Fibroblast of skin of scalp (primary cell): ENCODE measurements at places on chromosomes 2 and 18.

DNA sequence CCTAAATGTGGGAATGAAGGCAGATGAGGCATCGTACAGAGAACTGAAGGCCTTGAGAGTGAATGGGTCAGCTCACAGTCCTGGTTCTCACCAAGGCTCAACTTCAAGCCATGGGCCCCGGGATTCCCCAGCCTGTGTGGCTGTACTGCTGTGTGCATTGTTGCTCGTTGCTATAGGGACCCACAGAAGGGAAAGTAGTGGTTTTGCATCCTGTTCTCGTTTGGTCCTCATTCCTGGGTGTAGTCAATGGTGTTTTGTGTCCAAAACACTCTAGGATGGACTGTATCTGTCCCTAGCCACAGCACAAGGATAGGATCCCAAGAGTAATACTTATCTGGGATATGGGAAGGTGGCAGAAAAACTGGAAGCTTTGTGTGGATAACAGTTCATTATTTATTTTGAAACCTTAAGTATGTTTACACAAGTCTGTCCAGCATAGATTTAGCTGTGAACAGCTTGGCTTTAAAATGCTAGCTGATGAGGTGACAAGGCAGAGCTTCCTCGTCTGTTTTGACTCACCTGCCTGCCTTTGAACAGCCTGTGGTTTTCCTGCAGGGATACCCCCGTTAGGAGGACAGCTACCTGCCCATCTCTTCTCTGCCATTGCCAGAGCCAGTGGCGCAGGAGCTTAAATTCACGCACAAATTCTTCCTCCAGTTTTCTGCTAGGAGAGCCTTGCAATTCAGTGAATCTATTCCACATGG is 85.0 kb downstream of the WDSUB1 start:
- peak; percentile 24 for DNase-seq

GRCh38 chr2:101998896-101999789 is 7.4 kb downstream of the IL1R2 start:
- DNase-seq, result no peak

GRCh38 chr18:811182-811891 is 705 bp downstream of the YES1 start:
- DNase-seq, result peak; percentile 17

- peak; percentile 42 for DNase-seq
Observed at GRCh38 chr2:66437109-66437690, 2.3 kb downstream of the MEIS1 start.

DNA sequence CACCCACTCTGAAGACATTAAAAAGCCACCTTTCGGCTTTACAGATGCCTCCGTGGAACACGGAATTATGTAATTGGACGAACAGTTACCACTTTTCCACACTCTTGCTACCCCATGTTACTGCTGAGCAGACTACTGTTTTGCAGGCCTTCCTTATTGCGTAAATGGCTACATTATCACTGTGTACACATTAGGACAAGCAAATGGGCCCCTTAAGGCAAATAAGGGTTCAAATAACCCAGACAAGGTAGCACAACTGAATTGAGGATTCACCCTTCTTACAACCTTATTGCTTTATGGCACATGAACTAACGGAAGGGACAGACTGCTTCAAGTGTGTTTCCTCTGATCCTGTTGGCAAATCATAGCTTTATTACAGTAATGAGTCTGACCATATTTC is 832.2 kb upstream of the FANCL start:
- no peak for DNase-seq

DNA sequence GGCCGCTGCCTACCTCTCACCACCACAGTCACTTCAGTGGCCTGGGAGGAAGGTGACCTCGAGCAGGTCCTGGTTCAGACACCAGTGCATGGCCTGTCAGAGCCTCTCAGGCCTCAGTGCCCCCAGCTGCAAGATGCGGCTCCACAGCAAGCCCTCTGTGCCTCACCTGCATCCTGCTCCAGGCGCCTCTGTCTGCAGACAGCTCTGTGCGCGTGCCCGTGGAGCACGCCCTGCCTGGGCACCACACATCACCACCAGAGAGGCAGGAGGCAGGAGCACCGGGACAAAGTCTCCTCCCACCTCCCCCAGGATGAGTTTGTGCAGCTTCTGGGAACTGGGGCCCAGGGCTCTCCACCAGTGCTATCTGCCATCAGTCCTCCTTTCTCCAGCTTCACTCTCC is 98.7 kb downstream of the TFCP2L1 start:
- DNase-seq, result no peak

DNA sequence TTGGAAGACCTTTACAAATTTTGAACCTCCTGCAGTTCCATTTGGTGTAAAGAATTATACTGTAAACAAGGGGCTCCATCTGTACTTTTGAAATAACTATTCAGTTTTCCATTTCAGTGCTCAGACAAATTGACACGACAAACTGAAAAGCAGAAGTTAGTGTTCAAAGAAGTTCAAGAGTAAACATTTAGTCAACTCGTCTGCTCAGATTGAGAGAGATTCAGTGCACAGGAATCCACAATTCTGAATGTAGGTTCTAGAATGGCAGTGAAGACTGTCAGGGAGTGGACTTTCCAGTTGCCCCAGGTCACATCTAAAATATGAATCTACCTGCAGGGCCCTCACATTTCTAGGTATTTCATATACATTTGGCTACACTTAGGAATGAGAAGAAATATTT is 322.3 kb upstream of the TCF4 start:
- DNase-seq, result no peak

DNA sequence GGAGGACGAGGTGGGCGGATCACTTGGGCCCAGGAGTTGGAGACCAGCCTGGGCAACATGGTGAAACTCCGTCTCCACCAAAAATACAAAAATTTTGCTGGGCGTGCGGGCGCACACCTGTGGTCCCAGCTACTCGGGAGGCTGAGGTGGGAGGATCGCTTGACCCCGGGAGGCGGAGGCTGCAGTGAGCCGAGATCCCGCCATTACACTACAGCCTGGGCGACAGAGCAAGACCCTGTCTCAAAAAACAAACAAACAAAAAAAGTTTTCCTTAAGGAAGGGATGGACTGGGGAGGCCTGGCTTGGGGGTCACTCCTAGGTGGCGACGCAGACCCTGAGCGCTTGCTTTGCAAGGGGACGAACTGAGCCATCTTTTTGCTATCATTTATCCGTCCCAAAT is 882 bp downstream of the PLA2R1 start:
- no peak for DNase-seq

- no peak for DNase-seq
Observed at GRCh38 chr2:59461127-59461526, 1092.3 kb downstream of the BCL11A start.

DNA sequence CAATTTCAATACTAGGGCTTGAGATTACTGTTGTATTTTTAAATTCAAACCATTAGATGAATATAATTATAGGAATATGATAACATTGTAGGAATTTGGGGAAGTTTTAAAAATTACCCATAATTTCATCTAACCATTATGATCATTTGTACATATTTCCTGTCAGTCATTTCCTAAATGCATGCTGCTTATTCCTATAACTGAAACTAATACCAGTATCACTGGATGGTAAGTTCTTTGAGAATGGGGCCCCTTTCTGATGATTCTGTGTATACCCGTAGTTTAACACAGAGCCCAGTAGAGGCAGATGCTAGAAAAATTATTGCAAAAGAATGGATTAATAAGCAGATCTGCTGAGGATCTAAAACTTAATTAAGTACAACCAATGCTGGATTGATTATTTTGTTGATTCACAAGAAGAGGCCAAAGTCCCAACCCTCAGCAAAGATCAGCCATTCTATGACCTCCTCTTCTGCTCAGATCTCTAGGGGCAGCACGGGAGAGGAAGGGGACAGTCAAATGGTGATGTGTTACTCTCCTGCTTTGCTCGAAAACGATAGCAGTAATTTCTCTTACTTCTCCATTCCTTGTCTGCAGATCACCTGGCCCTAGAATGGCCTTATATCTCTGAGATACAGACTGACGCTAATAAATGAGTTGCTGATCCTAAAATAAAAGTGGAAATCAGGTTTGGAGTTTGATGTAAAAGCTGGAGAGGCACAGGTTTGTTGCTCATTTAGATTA is 69.5 kb upstream of the PELI1 start:
- DNase-seq, result no peak

DNA sequence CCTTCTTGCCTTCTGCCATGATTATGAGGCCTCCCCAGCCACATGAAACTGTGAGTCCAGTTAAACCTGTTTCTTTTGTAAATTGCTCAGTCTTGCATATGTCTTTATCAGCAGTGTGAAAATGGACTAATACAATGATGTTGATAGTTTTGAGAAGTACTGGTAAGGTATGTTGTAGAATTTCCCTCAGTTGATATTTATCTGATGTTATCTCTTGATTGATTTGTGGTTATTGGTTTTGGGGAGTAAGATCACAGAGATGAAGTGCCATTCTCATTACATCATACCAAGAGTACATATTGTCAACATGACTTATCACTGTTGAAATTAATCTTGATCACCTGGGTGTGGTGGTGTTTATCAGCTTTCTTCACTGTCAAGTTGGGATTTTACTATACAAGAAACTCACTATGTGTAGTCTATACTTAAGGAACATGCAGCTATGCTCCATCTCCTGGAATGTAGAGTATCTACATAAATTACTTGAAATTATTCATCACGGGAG is 5.1 kb upstream of the SPAG16 start:
- no peak for DNase-seq

DNA sequence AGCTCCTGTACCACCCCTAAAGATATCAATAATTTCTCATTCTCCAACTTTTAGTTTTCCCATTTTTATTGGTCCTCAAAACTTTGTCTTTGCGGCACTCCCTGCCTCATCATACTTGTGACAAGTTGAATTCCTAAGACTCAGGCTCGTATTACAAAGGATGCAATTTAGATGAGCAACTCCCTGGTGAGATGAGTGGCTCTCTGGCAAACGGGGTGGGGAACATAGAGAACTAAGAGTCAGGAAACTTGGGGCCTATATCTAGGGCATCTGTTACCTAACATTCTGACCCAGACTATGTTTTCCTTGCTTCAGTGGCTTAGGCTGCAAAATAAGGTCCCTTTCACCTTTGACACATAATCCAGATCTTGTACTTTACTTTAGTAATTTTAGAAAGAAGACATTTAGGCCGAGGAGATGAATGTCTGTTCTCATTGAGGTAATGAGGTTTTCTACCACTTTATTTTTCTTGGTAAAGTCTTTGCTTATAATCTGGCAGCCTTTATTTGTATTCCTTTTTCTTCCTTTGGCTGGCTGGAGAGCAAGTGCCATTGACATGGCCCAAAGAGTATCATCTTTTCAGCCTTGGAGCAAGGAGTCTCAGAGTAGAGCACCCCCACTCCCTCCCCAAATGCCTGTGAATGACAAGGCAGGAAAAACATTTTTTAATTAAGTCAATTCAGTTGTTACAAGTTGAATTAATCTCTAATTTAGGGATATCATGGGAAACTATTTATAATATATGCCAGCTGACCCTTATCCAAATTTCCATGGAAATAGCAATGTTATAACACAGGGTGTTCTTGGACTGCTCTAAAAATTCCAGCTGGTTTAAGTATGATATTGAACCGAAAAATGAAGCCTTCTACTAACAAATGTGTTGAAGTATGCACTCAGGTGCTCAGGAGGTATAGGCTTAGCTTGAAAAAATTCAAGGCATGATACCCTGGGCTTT is 15.2 kb downstream of the TSPYL6 start:
- DNase-seq, result peak; percentile 72

DNA sequence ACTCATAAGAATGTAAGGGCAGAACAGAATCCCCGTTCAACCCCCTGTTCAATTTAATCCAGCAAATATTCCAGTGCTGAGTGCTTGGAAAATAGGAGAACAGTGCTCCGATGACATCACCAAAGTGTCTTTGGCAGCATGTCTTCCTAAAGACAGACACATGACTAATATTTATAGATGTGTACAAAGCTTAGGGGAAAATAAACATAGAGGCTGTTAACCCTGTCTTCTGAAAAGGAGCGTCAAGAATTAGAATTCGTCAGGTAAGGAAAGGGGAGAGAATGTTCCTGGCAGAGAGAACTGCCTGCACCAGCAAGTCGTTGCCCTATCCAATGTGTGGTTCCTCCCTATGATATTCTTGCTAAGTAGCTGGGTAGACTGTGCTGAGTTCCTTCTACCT is 72.7 kb downstream of the PLB1 start:
- DNase-seq, result no peak

DNA sequence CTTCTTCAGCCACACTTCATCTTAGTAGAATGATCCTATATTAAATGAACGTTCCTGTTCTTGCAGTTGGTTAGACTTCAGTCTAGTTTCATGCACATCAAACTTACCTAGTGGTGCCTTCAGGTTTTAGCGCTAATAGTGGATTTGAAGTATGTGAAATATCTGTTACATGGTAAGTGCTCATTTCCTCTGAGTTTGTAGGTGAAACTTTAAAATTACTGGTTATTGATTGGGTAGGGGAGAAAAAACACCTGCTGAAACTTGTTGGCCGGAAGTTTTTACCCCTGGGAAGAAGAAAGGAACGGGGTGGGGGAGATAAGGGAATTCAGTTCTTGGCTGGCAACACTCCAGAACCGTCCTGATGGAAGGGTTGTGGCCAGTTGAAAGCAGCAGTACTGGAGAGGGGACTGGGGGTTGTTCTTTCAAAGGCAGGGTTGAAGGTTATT is 112.8 kb downstream of the SPTBN1 start:
- no peak for DNase-seq

- peak; percentile 25 for DNase-seq
Observed at GRCh38 chr2:158837645-158838044, 42.5 kb downstream of the DAPL1 start.

DNA sequence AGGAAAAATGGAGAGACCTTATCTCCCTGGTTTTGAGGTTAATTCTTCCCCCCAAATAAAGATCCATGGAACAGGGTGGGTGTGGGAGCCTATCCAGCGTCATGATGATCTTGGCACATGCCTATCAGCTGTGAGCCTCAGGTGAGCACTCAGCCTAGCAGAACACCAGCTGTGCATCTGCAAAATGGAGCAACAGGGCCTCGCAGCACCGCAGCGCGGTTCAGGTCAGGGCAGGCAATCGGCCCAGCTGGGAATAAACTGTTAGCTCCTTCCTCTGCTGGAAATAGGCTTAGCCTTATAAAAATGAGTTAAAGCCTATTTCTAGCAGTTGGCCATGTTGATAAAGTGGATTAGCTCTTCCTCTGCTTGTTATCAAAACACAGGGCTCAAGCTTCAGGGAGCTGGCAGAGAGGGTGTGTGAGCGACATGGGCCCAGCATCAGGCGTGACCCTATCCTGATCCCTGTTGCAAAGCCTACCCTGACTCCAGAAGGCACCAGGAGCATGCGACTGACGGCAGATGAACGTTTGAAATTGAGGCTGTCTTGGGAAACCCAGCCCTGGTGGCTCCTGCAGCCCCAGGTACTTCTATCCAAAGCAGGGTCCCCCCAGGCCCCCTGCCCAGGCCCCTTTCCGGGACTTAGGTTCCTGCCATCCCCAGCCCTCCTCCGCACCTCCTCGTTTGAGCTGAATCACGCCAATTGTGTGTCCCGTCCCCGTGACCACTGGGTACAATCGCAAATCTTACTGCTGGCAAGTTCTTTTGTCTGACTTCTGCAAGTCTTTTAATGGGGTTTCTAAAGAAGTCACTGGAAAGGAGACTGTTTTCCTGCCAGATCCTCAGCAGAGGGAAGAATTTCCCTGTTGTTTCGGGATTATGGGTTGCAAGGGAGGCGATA is 35.4 kb downstream of the ARHGEF4 start:
- DNase-seq, result no peak

DNA sequence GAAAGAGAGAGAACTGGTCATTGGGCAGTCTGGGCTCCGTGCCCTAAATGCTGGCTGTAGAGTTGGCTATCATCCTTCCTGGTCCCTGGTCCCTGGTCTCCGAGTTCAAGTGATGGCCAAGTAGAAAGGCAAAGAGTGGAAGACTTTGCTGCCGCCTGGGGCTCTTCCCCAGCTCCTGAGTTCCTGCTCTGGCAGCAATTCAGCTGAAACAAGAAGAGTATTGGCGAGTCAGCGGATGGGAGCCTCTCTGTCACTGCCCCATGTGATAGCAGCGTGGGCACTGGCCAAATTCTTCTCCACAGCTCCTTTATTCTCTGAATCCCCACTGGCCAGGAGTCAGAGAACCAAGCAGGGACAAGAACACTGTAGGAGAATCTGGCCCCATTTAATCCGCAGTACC is 351.0 kb upstream of the POU3F3 start:
- no peak for DNase-seq
